ENCODE measurements at places on chromosomes 12 and 14.
A peak's percentile ranks its signal among the peaks of the same experiment; 100 is the strongest.

DNA sequence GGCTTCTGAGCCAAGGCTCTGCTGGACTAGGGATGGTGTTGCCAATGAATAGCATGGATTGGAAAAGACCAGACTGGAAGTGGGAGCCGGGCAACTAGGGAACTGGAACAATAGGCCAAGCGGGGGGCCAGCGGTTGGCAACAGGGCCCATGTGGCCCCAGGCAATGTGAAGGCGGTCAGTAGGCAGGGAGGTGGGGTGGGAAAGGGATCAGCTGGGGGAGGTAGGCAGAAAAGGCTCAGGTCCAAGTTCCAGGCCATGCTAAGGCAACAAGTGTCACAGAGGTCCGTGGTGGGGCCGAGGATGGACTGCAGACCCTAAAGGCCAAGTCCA is 14.9 kb upstream of the MLXIP start:
- DNase-seq: no peak

DNA sequence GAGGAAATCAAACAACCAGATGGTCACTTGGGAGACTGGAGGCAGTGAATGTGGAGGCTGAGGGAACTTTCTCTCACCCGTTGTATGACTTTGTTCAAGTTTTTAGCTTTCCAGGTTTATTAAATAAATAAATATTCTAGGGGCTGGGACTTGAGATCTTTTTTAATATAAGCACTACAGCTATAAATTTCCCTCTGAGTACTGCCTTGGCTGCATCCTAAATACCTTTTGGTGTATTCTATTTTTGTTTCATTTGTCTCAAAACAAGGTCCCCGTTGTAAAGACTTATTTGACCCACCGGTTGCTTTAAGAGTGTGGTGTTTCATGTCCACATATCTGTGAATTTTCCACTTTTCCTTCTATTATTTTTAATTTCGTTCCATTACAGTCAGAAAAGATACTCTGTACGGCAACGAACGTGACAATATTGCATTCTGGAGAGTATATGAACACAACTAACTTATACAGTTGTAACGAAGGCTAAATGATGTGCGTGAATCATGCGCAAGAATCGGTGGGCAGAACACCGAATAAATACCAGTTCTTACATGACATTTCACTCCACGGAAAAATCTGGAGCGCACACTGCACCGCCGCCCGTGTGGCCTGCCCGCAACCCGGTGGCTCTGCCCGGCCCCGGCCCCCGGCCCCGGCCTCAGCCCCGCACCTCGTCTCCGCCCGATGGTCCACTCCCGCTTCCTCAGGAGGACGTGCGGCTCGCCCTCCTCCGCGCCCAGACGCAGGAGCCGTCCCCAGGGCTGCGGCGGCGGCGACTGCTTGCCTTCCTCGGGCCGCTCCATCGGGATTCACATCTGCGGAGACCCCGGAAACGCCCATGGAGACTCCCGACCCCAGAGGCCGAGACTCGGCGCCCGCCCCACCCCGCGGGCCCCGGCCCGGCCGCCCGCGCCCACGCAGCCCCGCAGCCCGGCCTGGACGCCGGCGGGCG is 602 bp downstream of the CHFR start:
- DNase-seq: no peak

DNA sequence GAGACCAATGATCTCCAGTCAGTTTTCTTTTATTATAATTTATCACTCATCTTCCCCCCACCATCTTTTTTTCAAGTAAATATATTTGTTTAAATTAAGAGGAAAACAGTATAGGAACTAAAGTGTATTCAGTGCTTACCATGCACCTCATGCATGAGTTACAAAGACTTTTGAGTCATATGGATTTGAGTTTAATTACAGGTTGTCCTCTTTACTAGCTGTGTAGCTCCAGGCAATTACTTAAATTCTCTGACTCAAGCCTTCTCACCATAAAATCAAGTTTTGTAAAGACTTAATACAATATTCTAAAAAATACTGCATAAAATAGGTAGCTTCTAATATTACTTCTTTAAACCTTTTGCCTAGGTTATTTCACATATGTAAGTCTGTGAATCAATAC is 251.3 kb downstream of the SLC16A7 start:
- no peak for DNase-seq

DNA sequence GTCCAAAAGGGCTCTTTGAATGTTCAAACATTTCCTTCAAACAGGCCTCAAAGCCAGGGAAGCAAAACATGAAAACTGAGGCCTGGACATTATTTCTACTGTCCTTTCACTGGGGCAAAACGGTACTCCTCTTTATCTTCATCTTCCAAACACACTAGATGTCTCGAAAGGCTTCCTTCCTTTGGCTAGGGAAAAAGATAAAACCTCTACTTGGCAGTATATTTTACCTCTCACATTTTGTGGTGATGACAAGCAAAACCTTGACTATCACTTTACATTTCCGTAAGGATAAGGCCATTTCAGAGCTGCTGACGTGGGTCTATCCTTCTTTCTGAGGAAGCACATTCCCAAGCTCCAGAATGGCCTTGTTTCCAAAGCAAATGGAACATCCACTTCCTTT is 9.9 kb downstream of the STAB2 start:
- DNase-seq: no peak

DNA sequence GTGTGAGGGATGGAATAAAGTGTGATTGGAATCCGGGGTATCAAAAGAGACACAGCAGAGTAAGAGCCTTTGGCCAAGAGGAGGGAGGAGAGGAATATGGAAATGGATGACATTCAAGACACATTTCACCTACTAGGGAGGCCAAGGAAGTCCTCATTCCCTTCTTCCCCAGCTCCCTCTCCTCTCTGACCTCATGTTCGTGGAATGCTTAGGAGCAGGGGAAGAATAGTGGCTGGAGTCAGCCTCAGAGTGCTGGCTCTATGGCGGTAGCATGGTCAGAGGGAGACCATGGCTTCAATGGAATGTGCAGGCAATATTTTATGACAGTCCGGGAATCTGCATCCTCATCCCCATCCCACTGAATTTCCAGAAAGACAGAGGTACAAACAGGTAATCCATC is 196.6 kb downstream of the EGLN3 start:
- no peak for DNase-seq

GRCh38 chr12:98373025-98373554 is 142.3 kb upstream of the TMPO start:
- DNase-seq: no peak

DNA sequence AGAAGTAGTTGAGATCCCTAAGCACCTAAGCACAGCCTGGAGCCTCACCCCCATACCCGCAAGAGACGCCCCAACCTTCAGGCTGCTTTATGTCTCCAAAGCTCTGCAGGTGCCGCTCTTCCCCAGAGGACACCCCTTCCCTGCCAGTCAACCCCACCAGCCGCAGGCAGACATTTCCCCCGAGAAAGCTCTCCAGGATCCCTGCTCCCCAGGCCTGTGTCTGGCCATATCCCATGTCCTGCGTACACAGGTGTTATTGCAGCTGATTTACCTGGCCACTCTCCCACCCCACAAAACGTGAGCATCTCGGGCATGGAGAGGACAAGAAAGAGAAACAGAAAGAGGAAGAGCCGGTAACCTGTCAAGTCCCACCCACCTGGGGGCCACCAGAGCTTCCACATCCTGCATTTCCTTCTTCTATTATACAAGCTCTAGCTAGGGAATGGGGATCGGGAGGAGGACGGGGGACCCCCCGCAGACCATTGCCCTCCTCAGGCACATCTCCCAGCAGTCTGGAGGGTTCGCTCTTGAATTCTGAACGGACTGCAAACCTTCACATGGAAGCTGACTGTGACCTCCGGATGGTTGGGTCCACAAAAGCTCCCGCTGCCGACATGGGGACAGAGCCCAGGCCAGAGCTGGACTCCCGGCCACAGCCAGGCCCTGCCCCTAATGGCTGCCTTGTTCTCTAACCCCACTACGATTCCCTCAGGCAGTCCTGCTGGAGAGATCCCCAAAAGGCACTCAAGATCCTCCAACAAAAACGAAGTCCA is 17.6 kb downstream of the CCDC88C start:
- DNase-seq: no peak

DNA sequence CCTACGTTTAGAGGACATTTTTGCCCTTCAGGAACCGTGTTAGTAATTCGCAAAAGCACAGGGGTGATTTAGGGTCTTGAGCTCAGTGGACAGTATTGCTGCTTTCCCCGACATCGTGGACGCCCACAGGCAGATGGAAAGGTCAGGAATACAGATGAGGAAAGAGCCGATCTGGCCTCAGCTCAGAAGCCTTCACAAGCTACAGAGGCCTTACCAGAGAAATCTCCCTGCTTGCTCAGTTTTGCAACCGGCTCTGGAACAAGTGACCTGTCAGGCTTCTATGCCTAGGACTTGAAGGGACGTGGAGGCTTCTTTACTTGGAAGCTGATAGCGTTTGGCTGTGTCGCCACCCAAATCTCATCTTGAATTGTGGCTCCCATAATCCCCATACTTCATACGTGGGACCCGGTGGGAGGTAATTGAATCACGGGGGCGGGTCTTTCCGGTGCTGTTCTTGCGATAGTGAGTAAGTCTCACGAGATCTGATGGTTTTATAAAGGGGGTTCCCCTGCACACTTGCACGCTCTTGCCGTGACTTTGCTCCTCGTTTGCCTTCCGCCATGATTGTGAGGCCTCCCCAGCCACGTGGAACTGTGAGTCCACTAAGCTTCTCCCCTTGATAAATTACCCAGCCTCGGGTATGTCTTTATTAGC is 332.5 kb downstream of the MED13L start:
- DNase-seq: no peak

- no peak for DNase-seq
Measured at GRCh38 chr12:131231032-131231980, 277.6 kb downstream of the ADGRD1 start.

- DNase-seq: no peak
Measured at GRCh38 chr12:122960193-122960569, 6.1 kb downstream of the ABCB9 start.

GRCh38 chr14:104220215-104221070 is 82.1 kb downstream of the KIF26A start:
- DNase-seq: no peak

GRCh38 chr14:75126679-75127473 is at the start of gene NEK9:
Gene NEK9, minus strand, starts transcription at chr14:75127048. Its CDS starts 127 bp downstream, at chr14:75126921.
- DNase-seq: peak; percentile 82

- DNase-seq: no peak
Measured at GRCh38 chr14:103312006-103312635, 21.9 kb upstream of the EIF5 start.

- no peak for DNase-seq
Measured at GRCh38 chr12:13404111-13404628, 207.6 kb downstream of the EMP1 start.

GRCh38 chr14:24334431-24335291 is at the start of gene ADCY4:
Gene ADCY4, minus strand, starts transcription at chr14:24335071. Its CDS starts 419 bp downstream, at chr14:24334652.
- DNase-seq: no peak

- DNase-seq: no peak
Measured at GRCh38 chr12:5186715-5187114, 143.0 kb downstream of the KCNA5 start.

DNA sequence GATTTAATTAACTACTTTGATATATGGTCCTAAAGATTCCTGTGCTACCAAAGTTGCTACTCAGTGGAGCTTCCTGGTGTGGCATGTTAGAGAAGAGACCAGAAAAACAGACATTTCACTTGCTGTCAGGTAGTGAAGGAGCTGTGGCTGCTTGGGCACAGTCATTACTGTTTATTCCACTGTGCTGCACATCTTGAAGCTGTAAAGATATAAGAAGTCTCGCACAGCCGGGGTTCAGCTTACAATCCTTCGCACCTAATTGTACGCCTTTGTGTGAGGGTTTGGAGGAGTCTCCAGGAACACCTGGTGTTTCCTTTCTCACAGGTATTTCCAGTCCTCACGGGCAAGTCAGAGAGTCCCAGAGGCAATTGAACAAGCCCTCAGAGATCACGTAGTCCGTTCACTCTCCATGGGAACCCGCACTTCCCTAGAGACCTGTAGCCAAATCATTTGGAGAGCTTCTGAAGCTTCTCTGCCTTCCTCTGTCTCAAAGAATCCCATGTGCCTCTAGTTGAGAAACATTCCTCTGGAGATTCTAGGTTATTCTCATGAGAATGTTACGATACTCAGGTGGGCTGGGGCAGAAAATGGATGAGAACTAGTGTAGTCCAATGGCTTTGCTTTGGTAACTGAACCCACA is 4.1 kb downstream of the EVL start:
- DNase-seq: no peak

- DNase-seq: no peak
Measured at GRCh38 chr14:45716572-45716971, 463.6 kb upstream of the MIS18BP1 start.

- DNase-seq: peak; percentile 98
Measured at GRCh38 chr14:31561155-31561846, at the start of gene NUBPL. Gene NUBPL, plus strand, starts transcription at chr14:31561404. Its CDS starts 36 bp downstream, at chr14:31561440.

DNA sequence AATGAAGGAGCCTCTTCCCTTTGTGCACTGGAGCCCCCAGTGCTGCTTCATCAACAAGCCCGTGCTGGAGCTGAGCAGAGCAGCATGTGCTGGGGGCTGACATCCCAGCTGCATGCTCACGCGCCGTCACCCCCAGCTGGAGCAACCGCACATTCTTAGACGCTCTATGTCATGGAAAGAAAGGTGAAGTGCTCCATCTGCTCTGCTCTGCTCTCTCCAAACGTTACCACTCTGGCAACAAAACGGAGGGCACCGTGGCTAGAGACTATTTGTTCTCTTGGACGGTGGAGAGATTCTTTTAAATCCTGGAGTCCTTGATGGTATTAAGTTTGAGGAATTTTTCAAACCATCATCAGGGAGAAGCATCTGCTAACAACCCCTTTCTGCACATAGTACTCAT is 208.4 kb downstream of the C12orf75 start:
- DNase-seq: no peak

GRCh38 chr12:21337959-21338744 is 3.4 kb upstream of the SLCO1A2 start:
- DNase-seq: no peak

- peak; percentile 47 for DNase-seq
Measured at GRCh38 chr12:19440019-19440858, 947 bp downstream of the AEBP2 start.

Measured in activated CD8-positive, alpha-beta memory T cell treated with anti-CD3 and anti-CD28 coated beads for 48 hours (primary cell).